ENCODE measurements at places on chromosomes 12 and 14.

- DNase-seq, result no peak
Measured at GRCh38 chr14:45715946-45716345, 462.9 kb upstream of the MIS18BP1 start.

DNA sequence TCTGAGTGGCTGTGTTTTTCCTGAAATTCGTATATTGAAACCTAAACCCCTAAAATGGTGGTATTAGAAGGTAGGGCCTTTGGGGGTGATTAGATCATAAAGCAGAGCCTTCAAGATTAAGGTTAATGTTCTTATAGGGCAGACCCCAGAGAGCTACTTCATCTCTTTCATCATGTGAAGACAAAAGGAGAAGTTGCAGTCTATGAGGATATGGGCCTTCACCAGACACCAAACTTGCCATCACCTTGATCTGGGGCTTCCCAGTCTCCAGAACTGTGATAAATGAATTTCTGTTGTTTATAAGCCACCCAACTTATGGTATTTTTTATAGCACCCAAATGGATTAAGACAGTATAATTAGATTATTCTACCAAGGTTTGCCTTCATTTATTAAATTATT lies 275.0 kb upstream of the ATP2B1 start:
- DNase-seq, result no peak

GRCh38 chr12:124847113-124848074 lies 16.3 kb downstream of the SCARB1 start:
- no peak for DNase-seq

DNA sequence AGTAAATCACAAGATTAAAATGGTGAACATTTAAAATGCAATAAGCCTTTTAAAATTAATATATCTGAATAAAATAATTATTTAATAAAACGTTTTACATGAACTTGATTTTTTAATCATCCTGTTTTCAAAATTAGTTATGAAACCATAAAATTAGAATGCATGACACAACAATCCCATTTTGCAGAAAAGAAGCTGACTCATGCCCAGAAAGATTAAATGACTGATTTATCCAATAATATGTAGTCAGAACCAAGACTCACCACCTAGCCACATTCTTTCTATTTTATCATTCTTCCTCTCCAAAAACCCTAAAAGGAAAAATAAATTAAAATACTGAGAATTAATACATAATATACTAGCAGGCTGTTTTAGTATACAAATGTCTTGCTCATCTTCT lies 83.0 kb upstream of the LGR5 start:
- DNase-seq, result no peak

DNA sequence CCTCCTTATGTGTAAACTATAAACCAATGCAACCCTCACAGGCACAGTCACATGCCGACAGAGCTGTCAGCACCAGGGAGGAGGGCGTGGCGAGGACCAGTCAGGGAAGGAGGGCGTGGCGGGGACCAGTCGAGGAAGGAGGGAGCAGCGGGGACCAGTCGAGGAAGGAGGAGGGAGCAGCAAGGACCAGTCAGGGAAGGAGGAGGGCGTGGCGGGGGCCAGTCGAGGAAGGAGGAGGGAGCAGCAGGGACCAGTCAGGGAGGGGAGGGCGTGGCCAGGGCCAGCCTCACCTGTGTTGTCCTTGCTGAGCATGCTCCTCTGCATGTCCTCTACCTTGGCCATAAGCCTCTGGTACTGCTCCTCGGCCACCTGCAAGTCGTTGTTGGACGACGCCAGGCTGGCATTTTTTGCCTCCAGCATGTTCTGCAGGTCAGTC lies 24.2 kb downstream of the GOLGA3 start:
- no peak for DNase-seq

DNA sequence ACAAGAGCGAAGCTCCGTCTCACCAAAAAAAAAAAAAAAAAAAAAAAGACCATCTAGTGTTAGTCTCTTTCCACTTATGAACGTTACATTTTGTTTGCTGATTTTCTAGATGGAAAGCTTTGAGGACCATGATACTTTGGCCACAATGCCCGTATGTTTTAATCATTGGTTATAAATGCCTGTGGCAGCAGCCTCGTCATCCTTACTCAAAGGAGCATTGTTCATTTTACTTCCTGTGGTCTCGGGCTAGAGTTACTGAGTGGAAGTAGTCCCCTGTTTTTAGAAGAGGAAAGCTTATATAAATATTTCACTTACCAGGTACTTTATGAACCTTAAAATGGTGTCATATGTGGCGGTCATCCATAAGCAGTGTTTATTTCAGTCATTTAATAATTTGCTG lies 359.9 kb downstream of the AEBP2 start:
- no peak for DNase-seq

GRCh38 chr12:30136696-30137095 lies 353.0 kb upstream of the TMTC1 start:
- DNase-seq, result peak; percentile 25

GRCh38 chr12:26608706-26609105 lies 224.3 kb downstream of the ITPR2 start:
- DNase-seq, result peak; percentile 64

All from fibroblast of skin of right quadriceps (primary cell).